Activated naive CD4-positive, alpha-beta T cell (primary cell): ENCODE measurements at places on chromosomes 5 and 9.

GRCh38 chr9:113614843-113615648 is 151.5 kb downstream of the RGS3 start:
- no peak for DNase-seq

DNA sequence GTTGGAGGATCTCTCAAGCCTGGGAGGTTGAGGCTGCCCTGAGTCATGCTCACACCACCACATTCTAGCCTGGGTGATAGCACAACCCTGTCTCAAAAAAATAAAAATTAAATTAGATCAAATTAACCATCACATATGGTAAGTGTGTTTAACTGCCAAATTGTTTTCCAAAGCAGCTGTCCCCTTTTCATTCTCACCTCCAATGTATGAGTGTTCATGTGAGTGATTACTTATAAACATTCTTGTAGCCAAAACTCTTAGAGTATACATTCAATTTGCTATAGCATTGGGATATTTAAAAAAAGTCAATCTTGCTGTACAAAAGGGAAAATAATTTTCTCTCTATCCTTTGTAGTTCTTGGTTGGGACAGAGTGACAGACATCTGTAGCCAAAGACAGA is 53.4 kb upstream of the SNAPC3 start:
- DNase-seq: no peak

DNA sequence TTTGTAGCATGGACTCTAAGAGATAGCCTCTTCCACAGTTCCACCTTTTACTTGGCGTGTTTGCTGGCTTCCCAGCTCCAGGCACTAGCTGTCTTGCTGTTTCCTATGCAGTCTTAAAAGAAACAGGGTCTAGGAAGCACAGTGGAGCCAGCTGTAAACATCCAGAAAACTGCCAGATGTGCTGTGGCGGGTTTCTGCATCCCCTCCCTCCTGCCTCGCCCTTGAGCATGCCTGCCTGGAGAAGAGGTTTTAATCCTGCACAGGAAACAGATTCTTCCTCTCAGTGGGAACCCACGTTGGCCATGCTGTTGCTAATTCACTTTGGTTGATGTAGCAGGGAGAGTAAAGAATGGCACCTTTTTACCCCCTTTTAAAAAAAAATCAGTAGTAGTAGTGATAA is 121.3 kb downstream of the RPS23 start:
- no peak for DNase-seq

GRCh38 chr5:25414742-25415141 is 770.0 kb upstream of the CDH10 start:
- DNase-seq: no peak

DNA sequence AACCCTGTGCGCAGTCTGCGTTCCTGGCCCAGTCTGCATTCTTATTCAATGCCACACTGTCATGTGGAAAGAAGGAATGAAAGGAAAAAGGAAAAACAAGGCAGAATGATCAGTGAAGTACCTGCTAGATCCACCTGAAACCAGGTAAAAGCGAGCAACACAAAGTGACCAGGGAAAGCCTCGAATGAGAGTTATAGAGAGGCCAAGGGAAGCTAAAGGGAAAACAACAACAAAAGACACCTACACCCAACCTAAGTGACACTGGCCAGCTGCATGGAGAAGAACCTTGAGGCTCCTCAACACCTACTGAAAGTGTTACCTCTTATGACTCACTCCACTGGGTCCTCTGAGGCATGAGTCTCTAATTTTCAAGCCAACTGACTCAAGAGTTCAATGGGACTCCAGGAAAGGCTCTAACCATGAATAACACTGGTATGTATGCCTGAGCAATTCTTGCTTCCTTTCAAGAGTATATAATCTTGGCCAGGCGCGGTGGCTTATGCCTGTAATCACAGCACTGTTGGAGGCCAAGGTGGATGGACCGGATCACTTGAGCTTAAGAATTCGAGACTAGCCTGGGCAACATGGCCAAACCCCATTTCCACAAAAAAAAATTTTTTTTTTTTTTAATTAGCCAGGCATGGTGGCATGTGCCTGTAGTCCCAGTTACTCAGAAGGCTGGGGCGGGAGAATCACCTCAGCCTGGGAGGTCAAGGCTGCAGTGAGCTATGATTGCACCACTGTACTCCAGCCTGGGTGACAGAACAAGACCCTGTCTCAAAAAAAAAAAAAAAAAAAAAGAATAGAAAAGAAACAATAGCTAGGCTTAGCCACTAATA is 29.0 kb downstream of the MTMR12 start:
- DNase-seq: no peak

DNA sequence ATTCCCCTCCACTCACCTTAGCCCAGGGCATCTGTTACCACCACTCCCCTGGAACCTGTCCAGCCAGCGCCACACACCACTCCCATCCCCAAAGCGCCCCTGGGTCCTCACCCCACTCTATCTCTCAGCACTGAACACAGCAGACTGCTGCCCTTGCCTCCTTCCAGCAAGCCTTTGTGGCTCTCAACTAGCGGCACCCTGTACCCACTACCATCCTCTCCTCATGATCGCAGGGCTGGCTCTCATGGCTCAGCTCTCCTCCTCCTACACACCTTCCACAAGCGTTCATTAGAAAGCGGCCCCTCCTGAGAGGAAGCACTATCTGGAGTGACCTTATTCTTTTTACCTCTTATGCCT is 13.3 kb upstream of the BASP1 start:
- DNase-seq: no peak

DNA sequence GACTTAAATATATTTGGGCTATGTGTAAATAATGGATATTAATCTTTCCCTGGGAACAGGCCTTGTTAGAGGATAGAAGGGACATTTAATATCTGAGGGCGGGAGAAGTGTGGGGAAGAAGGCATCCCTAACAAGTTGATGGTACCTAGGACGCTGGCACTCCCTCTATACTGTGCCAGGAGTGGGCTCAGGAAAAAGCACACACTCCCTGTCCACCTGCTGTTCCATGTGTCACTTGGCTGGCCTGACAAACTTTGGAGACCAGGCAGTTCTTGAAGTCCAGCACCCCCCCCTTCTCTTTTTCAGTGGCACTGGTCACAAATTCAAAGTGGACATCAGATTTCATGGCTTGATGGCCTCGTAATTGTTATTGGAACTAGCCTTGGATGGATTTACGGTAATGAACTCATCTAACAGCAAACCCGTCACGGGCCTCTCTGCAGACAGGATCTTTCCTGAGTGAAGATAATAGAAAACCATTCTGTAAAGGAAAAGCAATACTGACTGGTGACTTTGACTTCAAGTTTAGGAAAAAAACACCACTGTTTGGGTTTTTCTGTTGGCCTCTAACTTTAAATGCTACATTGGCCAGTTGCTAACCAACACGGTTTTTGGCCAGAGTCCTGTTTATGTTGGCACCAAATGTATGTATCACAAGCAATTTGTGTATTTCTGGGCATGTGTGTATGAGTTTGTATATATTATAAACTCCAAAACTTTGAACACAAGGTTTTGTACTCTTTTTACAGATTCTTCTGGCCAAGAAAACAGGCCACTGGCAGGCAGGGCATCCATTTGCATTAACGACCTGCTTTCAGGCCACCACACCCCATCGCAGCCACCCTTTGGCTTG is 552.6 kb downstream of the CCDC171 start:
- no peak for DNase-seq

- DNase-seq: no peak
Observed at GRCh38 chr5:170262061-170263045, 29.6 kb downstream of the C5orf58 start.

DNA sequence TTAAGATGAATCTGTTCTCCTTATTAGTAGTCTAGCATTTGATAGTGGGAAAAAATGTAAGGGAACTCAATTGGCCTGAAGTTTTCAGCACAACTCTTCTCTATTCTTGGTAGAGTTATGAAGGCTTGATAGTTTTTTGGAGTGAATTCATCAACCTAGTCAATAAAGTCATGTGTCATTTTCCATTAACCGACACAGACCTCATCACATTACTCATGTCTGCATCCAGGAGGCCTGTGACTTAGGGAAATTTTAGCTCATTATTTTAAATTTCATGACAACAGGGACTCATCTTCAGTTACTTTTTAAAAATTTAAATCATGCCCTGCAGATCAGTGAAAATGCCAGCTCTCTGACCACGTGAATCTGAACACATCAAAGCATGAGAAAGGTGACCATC is 63.3 kb downstream of the ADAMTS16 start:
- no peak for DNase-seq

DNA sequence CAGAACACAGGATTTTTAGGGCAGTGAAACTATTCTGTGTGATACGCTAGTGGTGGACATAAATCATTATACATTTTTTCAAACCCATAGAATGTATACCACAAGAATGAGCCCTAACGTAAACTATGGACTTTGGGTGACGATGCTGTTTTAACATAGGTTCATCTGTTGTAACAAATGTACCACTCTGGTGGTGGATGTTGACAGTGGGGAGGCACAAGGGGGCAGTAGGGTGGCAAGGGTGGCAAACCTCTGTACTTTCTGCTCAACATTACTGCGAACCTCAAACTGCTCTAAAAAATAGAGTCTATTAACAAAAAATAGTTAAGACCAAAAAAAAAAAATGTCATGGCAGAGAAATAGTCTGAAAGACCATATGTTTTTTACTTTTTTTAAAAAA is 9.1 kb upstream of the MVB12B start:
- DNase-seq: no peak

GRCh38 chr5:178297751-178298150 is 65.1 kb upstream of the PHYKPL start:
- no peak for DNase-seq

DNA sequence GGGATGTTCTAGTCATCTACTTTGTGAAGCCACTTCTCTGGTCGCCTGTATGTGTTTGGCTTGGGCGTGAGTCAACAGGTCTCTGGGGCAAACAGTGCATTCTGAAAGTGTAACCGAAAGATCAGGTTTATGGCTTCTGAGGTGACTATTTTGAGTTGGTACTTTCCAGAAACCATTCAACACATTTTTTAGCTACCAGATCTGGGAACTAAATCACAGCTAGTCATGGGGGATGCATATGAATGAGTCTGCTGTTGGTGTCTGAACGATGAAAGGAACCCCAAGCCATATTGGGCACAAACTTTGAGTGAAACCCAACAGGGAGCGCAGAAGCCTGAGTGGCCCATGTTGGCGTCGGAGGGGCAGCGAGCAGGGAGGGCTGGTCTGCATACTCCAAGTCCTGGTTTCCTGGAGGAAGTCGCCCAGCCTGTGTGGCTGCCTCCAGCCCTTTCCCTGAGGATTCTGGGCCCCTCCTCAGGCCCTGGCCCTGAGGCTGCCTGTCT is 35.3 kb downstream of the UBE2QL1 start:
- no peak for DNase-seq
